ENCODE measurements at places on chromosomes 7 and 10.

DNA sequence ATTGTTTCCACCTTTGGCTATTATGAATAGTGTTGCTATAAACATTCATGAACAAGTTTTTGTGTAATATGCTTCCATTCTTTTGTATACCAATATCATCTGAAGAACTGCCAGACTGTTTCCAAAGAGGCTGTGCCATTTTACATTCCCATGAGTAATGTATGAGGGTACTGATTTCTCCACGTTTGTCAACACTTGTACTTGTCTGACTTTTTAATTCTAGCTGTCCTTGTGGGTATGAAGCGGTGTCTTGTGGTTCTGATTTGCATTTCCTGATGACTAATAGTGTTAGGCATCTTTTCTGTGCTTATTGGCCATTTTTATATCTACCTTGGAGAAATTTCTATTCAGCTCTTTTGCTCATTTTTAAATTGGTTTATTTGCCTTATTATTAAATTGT, 52.8 kb downstream of the LSMEM1 start:
- DNase-seq, result no peak

DNA sequence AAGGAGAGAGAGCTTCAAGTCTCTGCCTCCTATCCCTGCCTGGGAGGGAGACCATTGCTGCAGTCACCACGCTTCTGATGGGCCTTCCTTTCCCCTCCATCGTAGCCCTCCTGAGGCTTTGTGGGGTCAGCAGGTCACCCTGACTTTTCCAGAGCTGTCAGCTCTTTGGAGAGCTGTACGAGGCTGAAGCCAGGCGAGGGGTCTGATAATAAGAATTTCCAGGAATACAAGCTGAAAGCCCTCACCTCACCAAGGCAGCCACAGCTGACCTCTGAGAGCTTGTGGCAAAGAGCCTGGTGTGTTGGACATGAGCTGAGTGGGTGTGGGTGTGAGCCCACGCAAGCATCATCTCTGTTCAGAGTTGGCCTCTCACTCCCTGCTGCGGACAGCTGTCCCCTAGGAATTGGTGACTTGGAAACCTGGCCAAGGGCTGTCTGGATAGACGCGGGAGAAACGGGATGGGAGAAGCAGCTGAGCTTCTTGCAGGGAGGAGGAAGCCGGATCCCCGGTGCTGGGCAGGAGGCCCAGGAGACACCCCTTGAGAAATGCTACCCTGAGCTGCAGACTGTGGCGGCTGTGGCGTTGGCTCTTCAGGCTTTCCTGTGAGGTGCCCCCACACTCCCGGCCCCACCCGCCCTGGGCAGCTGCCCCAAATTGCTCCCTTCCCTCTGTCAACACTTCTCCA, 122.1 kb upstream of the BTBD16 start:
- no peak for DNase-seq

GRCh38 chr7:40405991-40406390, 271.2 kb downstream of the SUGCT start:
- no peak for DNase-seq

GRCh38 chr7:2710286-2710655, 22.3 kb downstream of the AMZ1 start:
- DNase-seq, result no peak

DNA sequence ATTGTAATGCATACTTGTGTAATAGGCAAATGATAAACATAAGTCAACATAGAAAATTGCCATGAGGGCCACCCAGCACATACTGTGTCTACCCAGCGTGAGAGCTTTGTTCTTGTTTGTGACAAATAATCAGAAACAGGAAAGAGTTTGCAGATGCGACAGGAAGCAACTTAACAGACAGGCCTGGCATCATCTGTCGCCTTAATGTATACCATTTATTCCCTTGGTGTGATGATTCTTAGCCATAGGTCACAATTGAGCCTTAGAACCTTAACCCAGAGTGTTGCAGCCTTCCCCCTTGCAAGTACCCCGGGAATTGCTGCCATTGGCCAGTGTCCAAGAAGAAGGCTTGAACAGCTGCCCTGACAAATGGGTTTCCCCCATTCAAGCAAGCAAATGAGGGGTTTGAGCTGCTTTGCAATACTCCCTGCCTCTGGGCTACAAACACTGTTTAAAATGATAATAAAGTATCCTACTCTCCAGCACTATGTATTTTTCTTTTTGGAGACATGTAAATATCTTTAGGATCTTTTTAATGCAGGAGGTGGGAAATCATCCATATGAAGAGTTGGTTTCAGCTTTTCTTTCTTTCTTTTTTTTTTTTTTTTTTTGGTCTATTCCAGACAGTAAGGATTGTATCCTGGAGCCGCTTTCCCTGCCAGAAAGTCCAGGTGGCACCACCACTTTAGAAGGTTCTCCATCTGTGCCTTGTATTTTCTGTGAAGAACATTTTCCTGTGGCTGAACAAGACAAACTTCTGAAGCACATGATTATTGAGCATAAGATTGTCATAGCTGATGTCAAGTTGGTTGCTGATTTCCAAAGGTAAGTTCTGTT, 80.0 kb downstream of the ZNF277 start:
- no peak for DNase-seq

DNA sequence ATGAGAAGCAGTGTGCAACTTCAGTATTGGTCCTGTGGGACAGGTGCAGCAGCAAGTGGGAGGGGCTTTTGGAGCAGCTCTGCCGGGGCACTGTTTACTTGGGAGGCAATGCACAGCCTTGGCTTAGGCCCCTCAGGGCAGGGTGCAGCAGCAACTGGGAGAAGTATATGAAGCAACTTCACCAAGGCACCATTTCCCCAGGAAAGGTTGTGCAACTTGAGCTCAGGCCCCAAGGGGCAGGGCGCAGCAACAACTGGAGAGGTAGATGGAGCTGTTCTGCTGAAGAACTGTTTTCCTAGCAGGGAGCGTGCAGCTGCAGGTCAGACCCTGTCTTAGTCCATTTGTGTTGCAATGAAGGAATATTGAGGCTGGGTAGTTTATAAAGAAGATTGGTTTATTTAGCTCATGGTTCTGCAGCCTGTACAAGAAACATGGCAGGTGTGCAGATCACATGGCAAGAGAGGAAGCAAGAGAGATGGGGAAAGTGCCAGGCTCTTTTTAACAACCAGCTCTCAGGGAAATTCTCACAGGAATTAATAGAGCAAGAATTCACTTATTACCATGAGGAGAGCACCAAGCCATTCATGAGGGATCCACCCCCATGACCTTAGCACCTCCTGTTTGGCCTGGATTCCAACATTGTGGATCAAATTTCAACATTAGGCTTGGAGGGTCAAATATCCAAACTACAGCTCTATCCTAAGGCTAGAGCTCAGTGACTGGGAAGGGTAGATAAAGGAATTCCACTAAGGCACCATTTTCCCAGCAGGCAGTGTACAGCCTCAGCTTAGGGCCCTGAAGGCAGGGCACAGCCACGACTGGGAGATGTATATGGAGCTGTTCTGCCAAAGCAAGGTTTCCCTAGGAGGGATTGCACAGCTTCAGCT, 10.9 kb downstream of the GPR141 start:
- DNase-seq, result peak; percentile 21

- no peak for DNase-seq
Measured at GRCh38 chr7:118060692-118061091, 123.3 kb upstream of the LSM8 start.

DNA sequence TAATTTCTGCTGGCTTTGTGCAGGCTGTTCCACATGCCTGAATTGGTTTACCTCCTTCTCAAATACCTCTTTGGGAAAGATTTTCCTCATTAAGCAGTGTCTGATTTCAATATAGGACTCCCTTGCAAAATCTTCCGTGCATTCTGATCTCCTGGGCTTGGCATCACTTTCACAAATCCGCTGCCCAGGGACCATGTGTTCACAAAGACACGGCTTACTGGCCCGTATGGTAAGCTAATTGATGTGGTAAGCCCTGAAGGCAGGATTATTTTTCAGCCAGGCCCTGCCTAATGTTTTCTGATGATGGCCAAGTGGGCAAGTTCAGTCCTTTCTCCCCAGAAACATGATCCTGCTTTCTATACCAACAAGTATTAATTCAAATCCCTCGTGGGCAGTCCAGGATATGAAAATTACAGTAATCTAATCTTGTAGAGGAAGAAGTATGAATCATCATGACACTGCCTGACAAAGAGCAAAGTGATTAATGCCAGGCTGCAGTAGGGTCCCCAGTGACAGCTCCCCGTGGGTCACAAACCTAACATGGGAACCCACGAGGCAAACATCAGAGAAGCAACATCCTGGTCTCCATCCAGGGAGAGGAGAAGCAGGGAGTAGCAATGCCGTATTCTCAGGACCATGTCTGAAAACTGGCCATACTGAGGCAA, 11.6 kb upstream of the SVIL start:
- DNase-seq, result no peak

All from small intestine (tissue), 16 donors.